Activated B cell treated with CpG ODN at 0.5 μM for 24 hours (primary cell): ENCODE measurements at places on chromosomes 1 and 21.

GRCh38 chr1:213621077-213621476 lies 366.7 kb upstream of the PROX1 start:
- DNase-seq, result no peak

- no peak for DNase-seq
These were observed 61.1 kb downstream of the XCL1 start for GRCh38 chr1:168637350-168637991.

GRCh38 chr1:211741788-211742187 lies 66.4 kb upstream of the NEK2 start:
- DNase-seq, result no peak

GRCh38 chr1:186482661-186483255 lies 21.8 kb upstream of the PDC start:
- peak; percentile 26 for DNase-seq

- no peak for DNase-seq
These were observed 1.4 kb downstream of the RCAN3 start for GRCh38 chr1:24503870-24504523.

DNA sequence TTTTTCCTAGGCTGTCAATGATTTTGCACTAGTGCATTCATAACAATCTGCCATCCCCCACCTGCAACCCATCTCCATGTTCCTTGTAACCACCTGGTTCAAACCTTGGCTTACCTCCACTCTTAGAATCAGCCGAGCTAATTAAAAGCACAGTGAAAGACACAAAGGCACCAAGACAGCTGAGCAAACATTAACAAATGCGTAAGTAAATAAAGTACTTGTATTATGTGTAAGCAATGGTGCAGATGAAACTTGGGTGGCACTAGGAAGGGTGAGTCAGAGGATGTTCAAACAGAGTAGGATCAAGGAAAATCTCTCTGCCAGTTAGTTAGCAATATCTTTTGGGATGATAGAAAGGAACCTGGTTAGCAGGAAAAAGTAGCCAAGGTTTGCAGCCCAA lies 5.1 kb upstream of the FOXJ3 start:
- DNase-seq, result no peak

- DNase-seq, result no peak
These were observed 45.5 kb downstream of the TNNT2 start for GRCh38 chr1:201332021-201332420.

DNA sequence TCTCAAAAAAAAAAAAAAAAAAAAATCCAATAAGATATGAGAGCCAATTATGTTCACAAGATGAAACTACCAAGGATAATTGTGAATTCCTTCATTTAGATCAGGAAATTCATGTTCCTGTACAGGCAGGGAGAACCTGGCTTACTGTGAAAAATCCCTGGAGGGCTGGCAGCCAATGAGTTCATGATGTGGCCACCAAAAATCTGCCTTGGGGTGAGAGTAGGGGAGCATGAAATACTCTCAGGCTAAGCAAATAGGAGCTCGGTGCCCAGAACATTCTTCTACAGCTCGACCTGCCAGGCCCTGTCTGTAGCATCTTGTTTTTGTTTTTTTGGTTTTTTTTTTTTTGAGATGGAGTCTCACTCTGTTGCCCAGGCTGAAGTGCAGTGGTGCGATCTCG lies 50.1 kb downstream of the PIK3CD start:
- no peak for DNase-seq

DNA sequence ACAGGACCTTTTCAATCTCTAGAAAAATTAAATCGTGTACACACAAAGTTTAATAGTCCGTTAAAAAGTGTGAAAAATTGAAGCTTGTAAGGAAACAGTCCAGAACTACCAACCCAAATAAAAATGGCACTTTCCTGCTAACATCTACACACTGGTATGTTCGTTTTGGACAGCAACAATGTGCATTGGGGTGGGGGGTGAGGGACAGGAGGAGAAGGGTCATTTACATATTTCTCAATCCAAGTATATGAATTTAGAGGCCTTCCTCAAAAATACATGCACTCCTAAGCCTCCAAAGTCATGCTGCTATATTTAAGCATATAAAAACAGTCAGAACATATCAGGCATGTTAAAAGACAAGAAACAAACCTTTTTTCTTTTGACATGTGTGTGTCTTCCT lies 2.5 kb downstream of the PPP1R15B start:
- no peak for DNase-seq

DNA sequence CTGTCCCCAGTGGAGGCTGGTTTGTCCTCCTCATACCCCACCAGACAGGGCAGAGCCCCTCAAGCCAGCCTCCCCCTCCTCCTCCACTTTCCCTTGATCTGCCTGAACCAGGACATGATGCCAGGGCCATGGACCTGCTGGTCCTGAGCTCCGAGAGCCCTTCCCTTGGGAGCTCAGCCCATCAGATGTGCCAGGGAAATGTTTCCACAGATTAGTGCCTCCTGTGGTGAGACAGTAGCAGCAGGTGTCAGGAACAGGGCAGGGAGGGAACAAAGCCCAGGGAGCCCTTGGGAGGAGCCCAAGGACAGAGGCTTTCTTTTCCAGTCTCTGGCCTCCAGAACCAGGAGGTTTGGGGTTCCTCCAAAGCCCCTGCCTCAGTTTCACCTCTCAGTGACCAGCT lies 14.6 kb upstream of the SLC41A1 start:
- no peak for DNase-seq

DNA sequence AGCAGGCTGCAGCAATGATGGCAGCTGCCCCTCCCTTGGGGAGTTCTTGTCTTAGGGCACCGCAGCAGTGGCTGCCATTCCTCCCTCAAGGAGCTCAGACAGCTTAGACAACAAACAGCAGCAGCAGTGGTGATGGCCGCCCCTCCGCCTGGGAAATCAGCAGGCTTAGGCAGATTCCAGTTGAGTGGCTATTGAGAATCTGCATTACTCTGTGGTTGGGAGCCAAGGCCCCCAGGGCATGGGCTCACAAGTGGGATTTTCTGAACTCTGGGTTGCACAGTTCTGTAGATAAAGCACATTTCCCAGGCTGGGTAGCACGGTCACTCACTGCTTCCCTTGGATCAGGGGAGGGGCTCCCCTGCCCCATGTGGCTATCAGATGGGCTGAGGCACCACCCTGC lies 1280.7 kb upstream of the TMPRSS15 start:
- no peak for DNase-seq

DNA sequence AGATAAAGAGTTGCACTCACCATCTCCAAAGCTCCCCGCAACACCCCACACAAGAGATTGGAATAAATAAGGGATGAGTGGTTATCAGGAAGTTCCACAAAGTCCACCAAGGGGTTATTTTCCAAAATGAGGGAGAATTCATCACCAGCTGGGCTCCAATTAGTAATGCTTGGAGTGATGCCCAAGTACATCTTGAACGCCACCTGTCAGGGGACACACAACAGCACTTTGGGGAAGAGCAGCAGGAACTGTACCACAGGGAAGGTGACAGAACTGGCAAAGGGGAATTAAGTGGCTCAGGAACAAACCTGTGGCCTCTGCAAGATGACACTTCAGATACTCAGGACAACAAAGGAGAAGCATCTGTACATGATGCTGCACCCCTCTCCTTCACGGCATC lies 11.5 kb downstream of the TRAPPC3 start:
- DNase-seq, result no peak

DNA sequence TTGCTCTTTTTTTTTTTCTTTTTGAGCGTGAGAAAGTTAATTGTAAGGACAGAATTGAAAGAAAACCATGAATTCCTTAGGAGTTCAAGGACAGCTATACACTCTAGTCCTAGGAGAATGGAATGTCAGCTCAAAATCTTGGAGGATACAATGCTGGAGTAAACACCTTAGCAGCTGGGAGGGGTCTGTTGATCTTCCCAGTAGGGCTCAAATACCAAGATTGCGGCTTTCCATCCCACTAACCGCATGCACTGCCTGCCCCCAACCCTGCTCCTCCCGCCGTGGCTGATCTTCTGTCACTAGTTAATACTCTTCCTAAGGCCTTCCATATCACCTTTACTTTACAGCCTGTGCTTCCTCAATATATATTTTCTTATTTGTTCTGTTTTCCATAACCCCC lies 2.6 kb upstream of the PDC start:
- no peak for DNase-seq

GRCh38 chr1:201144701-201145100 lies 9.6 kb downstream of the TMEM9 start:
- no peak for DNase-seq

DNA sequence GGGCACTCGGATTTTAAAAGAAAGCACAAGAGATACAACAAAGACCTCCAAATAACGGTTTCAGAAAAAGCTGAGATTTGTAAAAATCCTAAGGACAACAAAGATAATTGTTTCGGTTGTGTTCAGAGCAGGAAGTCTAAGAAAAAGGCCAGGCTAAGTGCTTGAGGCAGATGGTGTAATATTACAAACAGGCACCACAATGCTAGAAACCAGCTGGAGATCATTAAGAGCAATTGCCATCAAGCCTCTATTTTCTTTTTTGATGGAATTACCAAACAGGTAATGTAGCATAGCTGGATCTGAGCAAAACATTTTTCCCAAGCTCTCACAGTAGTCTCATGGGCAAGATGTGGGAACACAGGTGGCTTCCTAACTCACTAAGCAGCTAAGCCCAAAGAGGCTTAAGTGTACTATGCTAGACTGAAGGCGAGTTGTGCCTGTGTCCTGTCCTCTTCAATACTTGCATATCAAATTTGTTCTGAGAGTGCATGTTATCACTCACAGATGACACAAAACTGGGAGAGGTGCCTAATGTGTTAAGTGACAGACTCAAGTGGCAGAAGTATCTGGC lies 161.6 kb downstream of the GLUL start:
- DNase-seq, result no peak

GRCh38 chr1:209659909-209660308 lies 7.7 kb upstream of the LAMB3 start:
- DNase-seq, result no peak

GRCh38 chr1:51002516-51002915 lies 32.5 kb downstream of the CDKN2C start:
- DNase-seq, result no peak

- DNase-seq, result no peak
These were observed 15.7 kb downstream of the POU3F1 start for GRCh38 chr1:38030596-38031512.

GRCh38 chr1:231699784-231700183 lies 73.2 kb downstream of the DISC1 start:
- DNase-seq, result no peak

- no peak for DNase-seq
These were observed 24.6 kb upstream of the CLCA4 start for GRCh38 chr1:86522240-86522639.

GRCh38 chr1:61084491-61085031 lies 2.2 kb downstream of the NFIA start:
- no peak for DNase-seq

GRCh38 chr1:44678120-44678519 lies 3.6 kb downstream of the ARMH1 start:
- no peak for DNase-seq

- DNase-seq, result no peak
These were observed 127.8 kb downstream of the OSBPL9 start for GRCh38 chr1:51744506-51745303.

- no peak for DNase-seq
These were observed 69.0 kb upstream of the MUTYH start for GRCh38 chr1:45409276-45409675.

GRCh38 chr1:31273619-31274018 lies 23.0 kb downstream of the SNRNP40 start:
- no peak for DNase-seq

- DNase-seq, result no peak
These were observed 29.3 kb upstream of the C1QA start for GRCh38 chr1:22607154-22607553.

DNA sequence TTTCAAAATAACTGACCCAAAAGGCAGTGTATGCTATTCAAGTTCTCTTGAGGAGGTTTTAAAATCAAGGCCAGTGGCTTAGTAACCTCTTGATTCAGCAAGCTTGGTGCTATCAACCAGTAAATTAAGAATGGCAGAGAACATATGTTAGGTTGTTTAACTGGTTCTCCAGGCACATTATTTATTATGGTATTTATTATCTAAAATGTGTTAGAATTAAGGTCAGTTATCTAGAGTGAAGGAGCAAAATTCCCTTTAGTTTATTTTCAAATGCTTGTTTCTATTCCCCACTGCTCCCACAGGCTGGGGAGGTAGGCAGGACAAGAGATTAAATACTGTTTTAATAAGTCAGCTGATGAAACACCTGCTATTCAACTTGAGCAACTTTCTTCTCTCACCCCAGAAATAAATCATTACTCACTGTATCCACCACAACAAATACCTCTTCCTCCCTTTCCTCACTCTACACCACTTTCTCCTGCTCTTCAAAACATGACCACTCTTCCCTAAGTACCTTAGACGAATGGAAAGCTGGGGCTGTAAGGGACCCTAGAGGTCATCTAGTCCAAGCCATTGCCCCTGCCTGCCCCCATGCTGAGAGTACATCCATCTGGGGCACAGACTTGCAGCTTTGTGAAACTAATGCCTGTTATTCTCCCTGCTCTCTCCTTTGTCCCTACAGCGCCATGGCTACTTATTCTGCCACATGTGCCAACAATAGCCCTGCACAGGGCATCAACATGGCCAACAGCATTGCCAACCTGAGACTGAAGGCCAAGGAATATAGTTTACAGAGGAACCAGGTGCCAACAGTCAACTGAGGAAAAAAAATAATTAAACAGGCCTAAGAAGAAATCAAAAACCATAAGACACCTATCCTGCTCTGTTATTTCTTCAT lies 71.7 kb downstream of the PRRX1 start:
- DNase-seq, result no peak

- DNase-seq, result no peak
These were observed at the start of gene KCNK1 for GRCh38 chr1:233613252-233614172. Gene KCNK1, plus strand, starts transcription at chr1:233614106. Its CDS starts 66 bp downstream, at chr1:233614172.

DNA sequence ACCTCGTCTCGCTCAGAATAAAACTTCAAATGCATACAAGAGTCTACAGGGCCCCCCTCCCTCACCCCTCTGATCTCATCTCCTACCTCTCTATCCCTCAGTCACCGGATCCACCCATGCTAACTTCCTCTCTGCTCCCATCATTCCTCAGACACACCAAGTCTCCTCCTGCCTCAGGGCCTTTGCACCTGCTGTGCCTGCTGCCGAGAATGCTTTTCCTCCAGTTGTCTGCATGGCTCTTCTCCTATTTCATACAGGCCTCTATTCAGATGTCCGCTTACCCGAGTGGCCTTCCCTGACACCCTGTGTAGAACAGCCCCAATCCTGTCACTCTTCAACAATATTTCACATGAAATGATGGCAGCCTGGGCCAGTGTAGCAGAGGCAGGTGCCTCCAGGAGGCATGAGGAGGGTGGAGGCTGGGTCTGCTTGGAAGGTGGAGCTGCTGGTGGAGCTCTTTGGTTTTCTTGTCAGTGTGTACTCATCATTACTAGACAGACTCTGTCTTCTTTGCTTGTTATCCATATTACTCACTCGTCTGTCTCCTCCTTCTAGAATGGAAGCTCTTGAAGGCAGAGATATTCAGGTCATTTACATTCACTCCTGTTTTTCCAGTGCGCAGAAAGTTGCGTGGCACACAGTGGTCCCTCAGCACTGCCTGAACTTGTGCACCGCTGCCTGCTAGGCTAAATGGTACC lies 4.2 kb downstream of the SH2D2A start:
- no peak for DNase-seq

- DNase-seq, result no peak
These were observed 132.5 kb downstream of the PLXNA2 start for GRCh38 chr1:208111646-208112190.

GRCh38 chr1:91635763-91636162 lies 135.1 kb downstream of the CDC7 start:
- no peak for DNase-seq

- DNase-seq, result no peak
These were observed 645.0 kb upstream of the PTBP2 start for GRCh38 chr1:96076589-96076988.

GRCh38 chr1:98677288-98677687 lies 15.8 kb downstream of the SNX7 start:
- no peak for DNase-seq

- no peak for DNase-seq
These were observed 545 bp upstream of the PEF1 start for GRCh38 chr1:31645274-31645568.

- no peak for DNase-seq
These were observed 5.7 kb downstream of the SLC6A17 start for GRCh38 chr1:110155878-110156522.
